ENCODE measurements at places on chromosomes 13 and 19.

DNA sequence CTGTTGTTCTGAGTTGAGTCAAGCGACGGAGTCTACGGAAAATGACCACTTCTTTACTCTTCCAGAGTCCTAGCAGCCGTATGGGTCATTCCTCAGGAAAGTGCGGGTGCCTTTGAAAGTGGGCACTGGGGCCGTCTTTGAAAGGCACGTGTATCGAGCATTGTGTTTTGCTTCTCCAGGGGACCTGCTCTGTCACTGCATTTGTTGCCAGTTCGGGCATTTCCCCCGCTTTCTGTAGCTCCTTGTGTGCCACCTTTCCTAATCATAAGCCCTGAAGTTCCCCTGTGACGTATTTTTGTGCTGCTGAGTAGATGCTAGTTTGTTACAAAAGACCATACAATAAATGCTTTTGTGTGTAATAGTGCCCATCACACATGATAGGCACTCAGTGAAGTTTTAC lies 24.4 kb downstream of the SPATA13 start:
- DNase-seq = no peak

DNA sequence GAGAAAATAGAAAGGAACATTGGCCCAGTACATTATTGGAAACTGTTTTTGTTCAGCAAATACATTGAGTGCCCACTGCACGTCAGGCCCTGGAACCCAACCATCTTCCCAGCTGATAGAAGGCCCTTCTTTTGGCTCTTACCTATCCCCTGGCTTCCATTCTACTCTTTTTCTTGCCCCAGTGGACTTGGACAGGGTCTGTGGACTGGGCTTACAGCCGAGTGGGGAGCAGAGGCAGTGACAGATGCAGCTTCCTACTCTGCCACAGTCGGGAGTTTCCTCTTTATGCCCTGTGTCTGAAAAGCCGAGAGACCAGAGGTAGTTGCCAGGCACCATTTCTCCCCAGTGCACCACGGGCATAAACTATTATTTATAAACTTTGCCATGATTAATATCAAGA lies 70.4 kb downstream of the ARHGAP35 start:
- no peak for DNase-seq

DNA sequence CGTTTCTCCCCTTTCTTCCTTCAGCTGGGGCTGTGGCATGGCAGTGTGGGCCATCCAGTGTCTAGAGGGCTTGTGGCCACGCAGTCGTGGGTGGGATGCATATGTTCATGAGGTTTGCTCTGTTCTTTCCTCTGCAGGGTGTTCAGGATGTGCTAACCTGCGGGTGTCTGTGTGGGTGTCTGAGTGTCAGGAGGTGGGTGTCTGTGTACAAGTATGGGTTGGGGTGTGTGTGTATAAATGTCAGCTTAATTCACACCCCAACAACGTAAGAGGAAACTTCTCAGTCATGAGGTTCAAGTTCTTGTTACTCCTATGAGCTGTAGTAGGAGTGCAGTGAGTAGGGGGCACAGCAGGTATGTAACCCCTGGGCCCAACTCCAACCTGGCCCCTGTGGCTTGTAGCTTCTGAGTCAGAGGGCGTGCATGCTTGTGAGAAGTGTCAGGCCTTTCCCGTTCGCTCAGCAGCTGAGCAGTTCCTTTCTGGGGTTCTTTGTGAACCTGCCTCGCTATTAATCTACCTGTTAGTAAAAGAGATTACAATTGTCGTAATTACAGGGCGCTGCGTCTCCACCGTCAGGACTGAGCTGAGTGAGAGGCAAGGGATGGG lies 49.1 kb downstream of the NFIX start:
- DNase-seq = no peak

DNA sequence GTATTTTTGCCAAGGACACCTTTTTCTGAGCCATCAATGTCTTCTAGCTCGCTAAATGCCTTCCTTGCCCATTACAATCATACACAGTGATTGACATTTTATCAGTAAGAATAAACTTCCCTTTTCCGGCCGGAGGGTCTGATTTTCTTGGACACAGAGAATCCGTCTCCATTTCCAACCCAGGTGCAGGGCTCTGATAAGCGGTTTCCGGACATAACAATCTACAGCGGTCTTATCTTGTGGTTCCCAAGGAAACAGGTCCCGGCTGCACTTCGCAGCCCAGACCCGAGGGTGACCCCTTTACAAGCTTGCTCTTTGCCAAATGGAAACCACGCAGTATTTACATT lies 5.1 kb upstream of the ZNF77 start:
- no peak for DNase-seq

- DNase-seq = no peak
These were observed 14.1 kb upstream of the ENOX1 start for GRCh38 chr13:43800828-43801227.

GRCh38 chr19:29193155-29193554 lies 19.8 kb downstream of the UQCRFS1 start:
- no peak for DNase-seq

- no peak for DNase-seq
These were observed 12.0 kb downstream of the RDH13 start for GRCh38 chr19:55050749-55051532.

GRCh38 chr19:17027535-17027975 lies 945 bp upstream of the CPAMD8 start:
- no peak for DNase-seq

Measured in activated CD4-positive, CD25-positive, alpha-beta regulatory T cell (primary cell).